ENCODE measurements at places on chromosomes 12 and 14. TPM values are rescaled to one million over a fixed set of nuclear protein-coding genes. Genes with fewer than 3 reads are reported as not detected.

GRCh38 chr14:51318813-51319597 is 79.0 kb downstream of the TMX1 start:
- no peaks in the 10 kb centered on the region for H3K27me3 ChIP-seq
- H3K4me3 ChIP-seq = no peak overlapping the region
- DNase-seq = no peak
- no peak overlapping the region for H3K27ac ChIP-seq
- peaks cover 11% of the 10 kb centered on the region for H3K4me1 ChIP-seq

DNA sequence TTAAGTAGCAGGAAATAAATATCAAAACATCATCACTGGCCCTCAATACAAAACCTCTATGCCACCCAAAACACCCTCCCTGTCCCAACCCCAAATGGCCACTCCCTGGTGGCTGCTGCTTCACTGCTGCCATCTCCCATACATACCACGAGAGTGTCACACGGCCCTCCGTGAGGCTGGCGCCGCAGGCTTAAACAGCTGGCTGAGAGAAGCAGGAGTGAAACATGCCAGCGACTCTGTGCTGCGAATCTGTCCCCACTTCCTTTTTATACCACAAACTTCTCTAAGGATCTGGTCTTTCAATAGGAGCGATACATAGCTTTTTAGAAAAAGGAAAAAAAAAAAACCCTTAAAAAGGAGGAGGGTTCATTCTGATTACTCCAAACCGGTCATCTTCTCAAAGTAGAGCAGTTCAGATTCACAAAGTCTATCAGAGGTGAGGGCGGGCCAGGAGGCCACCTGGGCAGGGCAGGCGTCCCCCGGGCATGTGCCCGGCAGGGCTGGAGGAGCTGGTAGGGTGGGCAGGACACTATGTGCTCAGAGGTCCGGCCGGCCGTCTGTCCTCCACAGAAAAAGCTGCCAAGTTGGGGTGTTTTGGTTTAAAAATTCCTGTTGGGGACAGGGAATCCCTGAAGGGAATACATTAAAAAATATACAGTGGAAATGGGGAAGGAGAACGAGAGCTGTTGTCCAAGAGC is 26.5 kb downstream of the MAX start:
- H3K4me1 ChIP-seq = peaks cover 63% of the 10 kb centered on the region
- H3K27ac ChIP-seq = peak overlapping the region; percentile 52
- DNase-seq = peak; percentile 47
- H3K27me3 ChIP-seq = no peaks in the 10 kb centered on the region

- peaks cover 8% of the 10 kb centered on the region for H3K4me1 ChIP-seq
- H3K27me3 ChIP-seq = peaks cover 10% of the 10 kb centered on the region
- H3K36me3 ChIP-seq = no peaks in the 10 kb centered on the region
- H3K4me3 ChIP-seq = no peak overlapping the region
Measured at GRCh38 chr12:51901881-51902280, 5.4 kb upstream of the ACVRL1 start.

GRCh38 chr12:43937947-43938346 is 102.1 kb downstream of the TMEM117 start:
- no peak overlapping the region for H3K4me3 ChIP-seq
- DNase-seq = no peak
- H3K27me3 ChIP-seq = no peaks in the 10 kb centered on the region
- no peaks in the 10 kb centered on the region for H3K36me3 ChIP-seq

DNA sequence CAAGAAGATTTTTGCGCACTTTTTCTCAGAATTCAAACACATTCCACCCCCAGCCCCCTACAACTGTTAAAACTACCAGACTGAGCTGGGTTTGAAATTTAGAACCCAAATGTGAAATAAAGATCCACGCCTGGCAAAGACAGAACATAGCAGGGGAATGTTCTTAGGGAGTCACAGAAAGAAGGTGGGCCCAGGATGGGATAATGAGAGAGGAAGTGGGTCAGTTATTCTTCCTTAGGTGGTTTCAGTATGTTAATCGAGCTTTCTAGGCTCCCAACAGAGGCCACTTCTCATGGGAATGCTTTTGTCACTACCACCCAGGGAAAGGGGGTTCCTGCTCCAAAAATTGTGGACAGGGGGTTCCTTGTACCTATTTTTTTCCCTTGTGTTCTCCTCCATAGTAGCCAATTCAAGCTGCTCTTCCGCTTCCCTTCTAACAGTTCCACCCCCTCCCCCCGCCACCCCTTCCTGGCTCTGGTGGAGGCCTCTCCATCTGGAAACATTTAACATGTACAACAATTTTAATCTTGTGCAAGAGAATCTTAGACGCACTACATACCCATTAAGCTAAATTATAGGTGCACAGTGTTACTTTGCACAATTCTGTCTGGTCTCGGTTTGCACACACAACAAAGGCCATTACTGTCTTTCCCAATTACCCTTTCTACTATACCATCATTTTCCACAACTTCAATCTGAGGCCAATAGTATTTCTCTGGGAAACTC is 218.1 kb downstream of the MON2 start:
- H3K36me3 ChIP-seq = no peaks in the 10 kb centered on the region
- H3K27ac ChIP-seq = peak overlapping the region; percentile 46
- DNase-seq = peak; percentile 18
- no peak overlapping the region for H3K4me3 ChIP-seq
- no peaks in the 10 kb centered on the region for H3K4me1 ChIP-seq
- H3K27me3 ChIP-seq = no peaks in the 10 kb centered on the region

Gene TUNAR
- total RNA-seq = not detected
